Dorsolateral prefrontal cortex (tissue), 122 donors: ENCODE measurements at places on chromosomes 1 and 21.

DNA sequence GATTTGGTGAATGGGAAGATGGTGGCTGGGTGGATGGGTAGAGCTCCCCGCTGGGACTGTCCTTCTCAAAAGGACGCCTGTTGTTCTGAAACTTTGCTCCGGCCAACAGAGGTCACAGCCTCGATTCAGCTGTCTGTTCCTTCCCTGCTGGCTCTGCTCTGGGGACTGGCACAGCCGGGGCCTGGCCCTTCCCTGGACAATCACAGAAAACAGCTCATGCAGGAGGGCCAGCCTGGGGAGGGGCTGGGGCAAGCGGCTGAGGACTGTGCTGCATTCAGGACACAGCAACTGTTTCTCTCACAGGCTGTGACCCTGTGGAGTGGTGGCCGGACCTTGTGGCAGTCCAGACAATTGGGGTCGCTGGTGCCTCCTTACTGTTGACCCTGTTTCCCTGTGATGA, 110.7 kb upstream of the TMEM51 start:
- peak; percentile 76 for DNase-seq

GRCh38 chr1:162056043-162056442, 13.4 kb upstream of the NOS1AP start:
- peak; percentile 79 for DNase-seq

GRCh38 chr1:182786223-182786994, 3.2 kb upstream of the NPL start:
- peak; percentile 65 for DNase-seq

- no peak for DNase-seq
Measured at GRCh38 chr1:60573726-60574409, 500.3 kb upstream of the C1orf87 start.

GRCh38 chr1:20891091-20891490, 104.0 kb upstream of the HP1BP3 start:
- DNase-seq, result no peak

GRCh38 chr1:117662667-117663066, 56.8 kb downstream of the TENT5C start:
- DNase-seq, result no peak

DNA sequence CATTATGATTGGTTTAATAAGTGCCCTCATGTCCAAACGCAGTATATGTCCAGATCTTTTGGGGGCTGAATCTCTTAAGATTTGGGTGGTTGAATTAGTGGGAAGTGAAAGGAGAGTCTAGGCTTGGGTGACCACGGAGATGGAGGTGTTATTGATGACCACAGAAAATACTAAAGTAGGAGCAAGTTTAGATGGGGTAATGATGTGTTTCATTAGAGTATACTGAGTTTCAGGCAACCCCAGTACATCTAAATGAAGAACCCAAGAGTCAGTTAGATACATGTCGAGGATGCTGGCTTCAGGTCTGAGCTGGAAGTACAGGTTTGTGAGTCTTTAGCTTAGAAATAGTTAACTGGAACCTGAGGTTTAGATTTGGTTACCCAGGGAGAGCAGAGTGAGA, 6.5 kb upstream of the ZZZ3 start:
- DNase-seq, result no peak

DNA sequence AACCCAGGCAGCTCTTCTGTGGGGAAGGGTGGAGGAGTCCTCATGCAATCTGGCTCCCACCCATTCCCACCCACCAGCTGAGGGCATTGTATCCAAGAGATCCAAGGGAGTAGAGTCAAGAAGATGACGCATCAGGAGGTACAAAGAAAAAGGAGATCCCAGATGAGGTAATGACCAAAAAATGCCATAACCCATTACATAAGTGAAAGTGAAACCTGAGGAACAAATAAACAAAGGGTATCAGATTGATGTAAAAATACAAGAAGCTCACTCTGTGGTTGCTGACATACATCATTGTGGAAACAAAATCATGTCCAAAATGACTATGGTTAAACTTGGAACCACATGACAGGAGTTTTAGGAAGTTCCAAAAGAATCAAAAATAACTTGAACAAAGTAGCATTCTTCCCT, 42.5 kb downstream of the CCN1 start:
- no peak for DNase-seq

- DNase-seq, result peak; percentile 63
Measured at GRCh38 chr1:39898648-39899603, 2.8 kb downstream of the MYCL start.
